ENCODE measurements at places on chromosomes 6 and 20.

GRCh38 chr6:28725890-28726348 is 197.9 kb downstream of the TRIM27 start:
- DNase-seq = no peak

- no peak for DNase-seq
Observed at GRCh38 chr20:24917056-24917455, 32.0 kb upstream of the CST7 start.

- peak; percentile 45 for DNase-seq
Observed at GRCh38 chr20:43909720-43910119, 4.9 kb upstream of the TOX2 start.

DNA sequence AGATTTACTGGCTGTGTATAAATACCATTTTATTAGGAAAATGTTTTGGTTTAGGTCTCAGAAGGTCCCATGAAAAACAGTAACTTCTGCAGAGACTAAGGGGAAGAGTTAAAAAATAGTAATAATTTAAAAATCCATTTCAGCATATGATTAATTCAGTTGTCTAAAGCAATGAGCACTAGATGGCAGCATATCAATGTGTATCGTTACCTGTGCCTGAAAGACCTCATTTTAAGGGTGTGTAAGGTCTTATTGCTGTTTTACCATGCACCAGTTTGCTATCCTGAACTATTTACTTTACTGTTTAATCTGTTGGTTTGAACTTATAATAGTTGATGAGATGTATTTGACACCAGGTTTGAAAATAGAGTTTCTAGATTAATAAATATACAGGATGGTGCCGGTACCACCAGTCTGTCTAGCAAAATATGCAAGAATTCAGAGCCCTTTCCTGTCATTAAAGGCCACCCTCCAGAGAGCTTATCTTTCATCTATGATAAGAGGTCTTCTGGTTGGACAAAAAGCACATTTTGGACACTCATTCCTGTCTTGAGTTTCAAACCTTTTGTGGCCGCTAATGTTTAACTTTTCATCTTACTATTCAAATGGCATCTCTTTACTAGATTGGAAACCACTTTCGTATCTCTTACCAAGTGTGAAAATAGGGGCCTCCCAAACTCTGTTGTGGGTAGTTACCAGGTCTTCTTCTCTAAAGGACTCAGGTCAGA is 8.9 kb upstream of the AHI1 start:
- DNase-seq = no peak

GRCh38 chr6:110485491-110485890 is 9.1 kb upstream of the SLC22A16 start:
- DNase-seq = no peak

DNA sequence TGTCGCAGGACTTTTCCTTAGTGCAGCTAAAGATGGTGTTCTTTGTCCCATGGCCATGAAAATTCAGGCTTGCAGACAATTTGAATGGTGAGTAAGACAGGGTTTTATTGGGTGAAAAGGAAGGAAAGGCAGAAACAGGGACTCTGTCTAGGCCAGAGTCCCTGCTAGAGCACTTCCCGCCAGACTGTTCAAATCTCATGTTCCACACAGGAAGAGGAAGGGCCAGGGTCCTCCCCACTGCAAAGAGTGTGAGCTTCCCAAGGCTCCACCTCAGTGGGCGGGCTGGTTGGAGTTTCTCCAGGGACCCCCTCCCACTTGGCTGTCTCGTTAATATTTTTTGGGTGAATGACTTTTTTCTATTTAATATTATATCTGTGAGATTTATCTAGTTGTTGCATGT is 29.0 kb downstream of the COL19A1 start:
- no peak for DNase-seq

DNA sequence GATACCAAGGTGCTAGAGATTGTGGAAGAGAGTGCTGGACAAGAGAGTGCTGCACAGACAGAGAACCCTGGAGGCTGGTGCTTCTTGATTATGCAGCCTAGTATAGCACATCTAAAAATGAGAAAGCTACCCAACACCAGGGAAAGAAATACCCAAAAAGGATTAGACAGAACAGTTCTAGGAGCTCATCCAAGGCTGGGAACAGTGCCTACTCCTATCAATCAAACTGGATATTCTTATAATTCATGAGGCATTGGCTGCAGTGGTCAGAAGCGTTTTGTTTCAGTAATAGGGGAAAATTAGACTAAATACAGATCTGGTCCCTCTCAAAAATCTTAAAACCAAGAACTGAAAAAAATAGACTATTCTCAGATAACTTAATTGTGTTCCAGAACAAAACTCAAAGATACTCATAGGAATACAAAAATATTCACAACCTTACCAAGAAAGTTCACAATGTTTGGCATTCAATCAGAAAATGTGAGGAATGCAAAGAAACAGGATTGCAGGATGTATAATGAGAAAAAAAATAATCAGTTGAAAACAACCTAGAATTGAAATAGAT is 222.9 kb downstream of the EPHA7 start:
- no peak for DNase-seq

DNA sequence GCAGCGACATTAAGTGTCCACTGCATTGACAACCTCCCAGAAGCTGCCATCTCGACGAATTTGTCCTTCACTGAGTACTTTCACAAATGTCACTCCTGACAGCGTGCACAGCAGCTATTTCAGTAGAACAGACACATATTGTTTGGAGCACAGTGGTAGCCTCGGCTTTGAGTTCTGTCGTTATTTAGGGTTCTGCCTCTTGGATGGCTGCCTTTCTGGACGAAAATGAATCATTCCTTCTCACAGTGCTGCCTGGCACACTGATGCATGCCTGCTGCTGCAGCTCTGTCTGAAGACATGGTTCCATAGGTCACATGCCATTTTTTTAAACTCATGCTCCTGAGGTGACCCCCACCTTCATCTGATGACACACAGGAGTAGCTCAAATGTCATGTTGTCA is 477.0 kb downstream of the C6orf118 start:
- no peak for DNase-seq

- no peak for DNase-seq
Observed at GRCh38 chr6:111972745-111973117, 81.2 kb upstream of the CCN6 start.

GRCh38 chr6:15464211-15464725 is 198.6 kb downstream of the DTNBP1 start:
- no peak for DNase-seq

- DNase-seq = no peak
Observed at GRCh38 chr20:24289737-24290481, 179.5 kb upstream of the SYNDIG1 start.

- DNase-seq = no peak
Observed at GRCh38 chr6:40804905-40805304, 217.7 kb upstream of the LRFN2 start.

DNA sequence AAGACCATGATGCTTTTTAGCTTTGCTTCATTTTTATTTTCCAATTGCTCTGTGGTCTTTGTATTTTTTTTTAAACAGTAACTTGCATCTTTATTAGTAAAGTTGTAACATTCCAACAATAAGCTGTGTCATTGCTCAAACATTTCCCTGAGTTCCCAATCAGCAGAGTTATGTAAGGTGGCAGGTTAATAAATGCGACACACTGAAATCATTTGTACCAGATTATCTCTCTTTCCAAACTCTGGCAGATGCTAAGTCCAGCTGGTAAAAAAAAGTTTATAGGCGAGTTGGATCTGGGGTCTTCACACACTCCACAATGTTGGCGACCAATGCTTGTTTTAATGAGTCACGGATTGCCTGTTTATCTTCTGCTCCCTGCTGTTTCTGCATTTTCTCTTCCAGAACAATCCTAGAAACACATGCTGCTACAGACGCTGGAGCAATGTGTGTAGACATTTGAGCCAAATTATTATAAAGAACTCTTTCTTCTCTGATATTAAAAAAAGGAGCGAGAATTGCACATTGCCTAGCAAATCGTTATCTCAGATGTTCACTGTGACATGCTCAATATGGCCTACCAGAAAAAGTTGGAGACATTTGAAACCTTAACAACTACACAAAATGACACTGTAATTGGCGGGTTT is 113.6 kb upstream of the IFNGR1 start:
- no peak for DNase-seq

- no peak for DNase-seq
Observed at GRCh38 chr20:19071902-19072498, 140.4 kb upstream of the SLC24A3 start.

GRCh38 chr6:114740547-114740946 is 397.7 kb upstream of the HS3ST5 start:
- DNase-seq = no peak

DNA sequence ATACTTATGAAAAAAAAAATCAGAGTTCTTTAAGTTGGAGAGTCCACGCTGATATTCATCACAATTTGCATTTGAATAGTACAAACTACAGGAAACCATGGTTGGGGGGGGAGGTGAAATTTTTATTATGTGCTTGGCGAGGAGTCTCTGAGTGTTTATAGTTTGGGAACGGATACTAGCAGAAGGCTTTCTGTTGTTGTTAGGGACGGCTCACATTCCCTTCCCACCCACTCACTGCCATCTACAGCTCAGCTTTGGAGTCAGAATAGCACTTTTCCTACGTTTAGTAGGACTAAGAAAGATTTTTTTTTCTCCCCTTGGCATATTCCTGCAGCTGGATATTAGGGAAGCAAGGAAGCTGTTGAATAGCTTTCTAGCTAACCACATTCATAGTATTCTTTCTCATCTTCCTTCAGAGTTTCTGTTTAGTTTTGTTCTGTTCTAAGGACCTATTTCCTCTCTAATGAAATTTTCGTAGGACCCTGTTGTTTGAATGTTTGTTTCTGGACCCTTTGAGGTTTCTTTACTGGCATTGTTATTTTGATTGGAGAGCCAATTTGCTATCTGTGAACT is 235.1 kb upstream of the ZNF217 start:
- DNase-seq = peak; percentile 50

DNA sequence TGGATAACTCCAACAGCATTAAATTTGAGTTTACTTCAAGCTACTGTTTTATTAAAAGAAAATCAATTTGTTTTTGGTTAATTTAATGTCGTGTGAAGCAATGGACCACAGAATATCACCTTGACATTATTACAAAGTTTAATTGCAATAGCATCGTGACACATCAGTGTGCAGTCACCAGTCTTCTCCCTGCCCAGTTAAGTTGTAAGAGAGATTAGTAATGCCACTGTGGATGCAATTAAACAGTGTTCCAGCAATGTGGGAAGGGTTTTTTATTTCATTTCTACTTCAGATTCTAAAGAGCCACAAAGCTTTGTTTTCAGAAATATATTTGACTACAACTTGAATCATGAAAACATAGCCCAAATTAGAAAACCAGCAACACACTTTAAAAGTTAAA is 128.7 kb downstream of the SYNE1 start:
- no peak for DNase-seq

DNA sequence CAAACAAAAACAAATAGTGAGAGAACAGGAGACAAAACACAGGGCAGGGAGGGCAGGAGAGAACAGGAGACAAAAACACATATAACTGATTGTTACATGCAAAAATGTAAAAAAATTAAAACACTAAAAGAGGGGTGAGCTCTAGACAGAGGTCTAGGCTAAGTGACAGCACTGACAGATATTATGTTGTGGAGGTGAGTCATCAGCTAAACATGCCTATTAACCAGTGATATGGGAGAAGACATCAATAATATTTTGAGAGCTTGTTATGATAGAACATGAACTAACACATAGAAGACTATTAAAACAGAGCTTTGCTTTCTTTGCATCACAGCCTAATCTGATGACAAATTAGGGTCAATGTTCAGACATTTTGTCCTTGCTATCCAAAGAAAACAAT is 972.7 kb downstream of the PRIM2 start:
- DNase-seq = no peak

- no peak for DNase-seq
Observed at GRCh38 chr20:2298701-2299100, 2.9 kb downstream of the TGM3 start.

DNA sequence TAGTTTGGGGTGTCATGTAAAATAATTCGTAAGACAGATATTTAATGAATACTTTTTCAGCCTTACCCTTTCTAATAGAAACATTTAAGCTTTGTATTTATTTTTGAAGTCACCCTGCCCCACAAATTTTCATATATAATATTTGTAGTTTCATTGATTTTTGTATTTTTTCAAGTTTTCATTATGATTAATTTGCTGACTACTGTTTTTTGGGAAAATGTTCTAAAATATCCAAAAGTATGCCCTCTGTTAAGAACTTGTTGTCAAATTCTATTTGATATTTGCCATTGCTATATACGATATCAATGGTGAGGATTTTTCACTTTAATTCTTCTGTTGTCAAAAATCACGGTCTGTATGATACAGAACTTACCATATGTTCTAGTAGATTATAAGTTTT is 793.9 kb upstream of the CITED2 start:
- DNase-seq = no peak

DNA sequence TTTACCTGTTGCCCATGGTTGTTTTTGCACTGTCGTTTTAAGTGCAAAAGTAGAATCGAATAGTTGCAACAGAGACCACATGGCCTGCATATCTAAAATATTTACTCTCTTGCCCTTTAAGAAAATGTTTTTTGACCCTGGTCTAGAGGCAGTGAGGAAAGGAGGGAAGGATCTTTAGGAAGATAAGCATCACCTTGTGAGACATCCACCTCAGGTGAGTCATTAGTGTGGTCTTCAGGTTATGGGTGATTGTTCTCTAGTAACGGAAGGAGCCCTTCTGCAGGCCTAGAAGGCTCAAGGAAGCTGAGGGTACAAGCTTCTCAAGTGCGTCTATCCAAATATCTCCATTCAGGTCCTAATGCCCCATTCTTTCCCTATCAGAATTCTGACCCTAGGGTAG is 6.6 kb upstream of the RAB44 start:
- DNase-seq = no peak

DNA sequence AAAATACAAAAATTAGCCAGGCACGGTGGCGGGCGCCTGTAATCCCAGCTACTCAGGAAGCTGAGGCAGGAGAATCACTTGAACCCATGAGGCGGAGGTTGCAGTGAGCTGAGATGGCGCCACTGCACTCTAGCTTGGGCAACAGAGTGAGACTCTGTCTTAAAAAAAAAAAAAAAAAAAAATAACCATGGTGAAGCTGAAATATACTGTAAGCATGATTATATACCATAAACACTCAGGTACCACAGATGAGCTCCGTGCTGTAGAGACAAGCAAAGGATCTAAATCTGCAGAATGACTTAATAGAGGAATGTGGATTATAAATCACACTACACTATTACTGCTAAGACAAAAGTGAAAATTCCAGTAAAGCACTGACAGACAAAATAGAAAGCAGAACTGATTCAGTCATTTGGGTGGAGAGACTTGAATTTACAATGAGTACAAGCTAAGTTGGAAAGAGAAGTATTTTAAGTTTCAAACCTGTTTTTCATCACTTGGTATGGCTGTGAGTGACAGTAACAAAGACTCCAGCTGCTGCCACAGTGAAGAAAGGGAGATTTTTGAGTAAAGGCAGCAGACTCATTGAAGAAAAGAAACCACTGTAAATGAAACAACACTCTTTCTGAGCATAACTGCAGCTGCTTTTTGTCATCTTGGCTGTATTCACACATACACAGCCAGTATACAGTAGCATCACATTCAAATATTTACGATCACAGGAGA is 322.1 kb downstream of the RNGTT start:
- DNase-seq = no peak

GRCh38 chr20:24693466-24694156 is 224.2 kb downstream of the SYNDIG1 start:
- DNase-seq = peak; percentile 30

GRCh38 chr6:127291495-127291894 is 24.8 kb downstream of the RNF146 start:
- DNase-seq = no peak

All from Peyer's patch (tissue), 4 donors.